ENCODE measurements at places on chromosomes 2 and 18.

DNA sequence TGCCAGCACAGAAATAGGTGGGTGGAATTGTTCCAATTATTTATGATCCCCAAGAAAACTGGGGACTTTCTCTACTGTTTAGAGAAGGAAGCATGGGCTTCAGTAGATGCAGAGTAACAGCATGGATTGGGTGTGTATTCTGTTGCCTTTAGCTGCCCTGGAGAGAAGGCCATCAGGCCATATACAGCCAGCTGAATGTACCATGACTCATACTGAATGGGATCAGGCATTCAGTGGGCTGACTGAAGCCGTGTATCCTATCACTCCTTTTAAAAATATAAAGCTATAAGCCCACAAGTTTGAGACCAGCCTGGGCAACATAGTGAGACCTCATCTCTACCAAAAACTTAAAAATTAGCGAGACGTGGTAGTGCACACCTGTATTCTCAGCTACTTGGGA lies 16.7 kb upstream of the PLEKHM3 start:
- DNase-seq = no peak

DNA sequence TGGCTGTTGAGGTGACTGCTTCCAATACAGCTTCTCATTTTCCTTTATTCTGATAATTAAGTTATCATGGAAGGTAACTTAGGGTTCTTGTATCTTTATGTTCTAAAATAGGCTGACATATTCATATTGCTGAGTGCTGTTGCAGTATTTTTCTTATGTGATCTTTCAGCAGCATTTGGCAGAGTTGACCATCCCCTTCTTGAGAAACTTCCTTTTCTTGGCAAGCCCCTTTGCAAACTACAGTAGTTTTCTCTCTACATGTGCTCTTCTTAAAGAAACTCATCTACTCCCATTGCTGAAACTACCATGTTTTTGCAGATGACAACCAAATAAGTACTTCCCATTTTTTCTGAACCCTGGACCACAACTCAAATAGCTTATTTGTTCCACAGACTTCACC lies 476.5 kb upstream of the TRIB2 start:
- no peak for DNase-seq

DNA sequence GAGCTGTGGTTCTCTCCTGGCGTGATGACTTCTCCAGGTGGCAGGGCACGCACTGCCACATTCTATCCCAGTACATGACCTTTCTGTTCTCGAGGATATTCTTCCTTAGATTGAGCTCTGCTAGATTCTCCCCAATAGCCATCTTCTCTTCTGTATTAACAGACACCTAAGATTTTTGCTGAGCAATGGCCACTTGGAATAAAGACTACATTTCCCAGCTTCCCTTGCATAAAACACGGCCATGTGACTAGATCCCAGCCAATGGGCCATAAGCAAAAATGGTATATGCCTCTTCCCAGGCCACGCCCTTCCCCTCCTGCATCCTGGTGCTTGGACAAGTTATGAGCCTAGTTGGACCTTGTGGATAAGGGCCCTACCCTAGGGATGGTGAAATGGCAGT lies 82.1 kb downstream of the EIF2AK3 start:
- DNase-seq = no peak

- no peak for DNase-seq
Observed at GRCh38 chr2:8636721-8637636, 44.9 kb upstream of the ID2 start.

- DNase-seq = peak; percentile 60
Observed at GRCh38 chr2:84856787-84857186, 24.1 kb downstream of the TRABD2A start.

- no peak for DNase-seq
Observed at GRCh38 chr18:37332219-37332618, 233.4 kb downstream of the CELF4 start.

DNA sequence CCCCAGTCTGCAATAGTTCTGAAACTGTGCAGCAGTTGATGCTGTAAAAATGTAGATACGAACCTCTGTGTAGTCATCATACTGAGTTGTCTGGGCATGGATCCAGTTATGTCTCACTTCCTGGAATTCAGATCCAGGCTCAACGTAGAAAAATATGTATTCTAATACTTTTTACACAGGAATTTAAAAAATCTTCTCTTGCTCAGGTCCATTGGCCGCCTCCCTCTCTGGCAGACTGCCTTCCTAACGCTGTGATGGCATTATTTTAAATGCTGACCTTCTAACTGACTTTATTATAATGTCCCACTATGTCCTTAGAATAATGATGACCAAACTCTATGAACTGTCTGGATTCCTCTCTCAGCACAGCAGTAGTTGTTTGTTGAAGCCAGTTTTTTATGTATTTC lies 119.6 kb downstream of the FEZ2 start:
- no peak for DNase-seq

GRCh38 chr2:233938676-233939370 lies 21.6 kb downstream of the TRPM8 start:
- DNase-seq = peak; percentile 12

GRCh38 chr2:132668189-132668823 lies 1.7 kb downstream of the LYPD1 start:
- no peak for DNase-seq

DNA sequence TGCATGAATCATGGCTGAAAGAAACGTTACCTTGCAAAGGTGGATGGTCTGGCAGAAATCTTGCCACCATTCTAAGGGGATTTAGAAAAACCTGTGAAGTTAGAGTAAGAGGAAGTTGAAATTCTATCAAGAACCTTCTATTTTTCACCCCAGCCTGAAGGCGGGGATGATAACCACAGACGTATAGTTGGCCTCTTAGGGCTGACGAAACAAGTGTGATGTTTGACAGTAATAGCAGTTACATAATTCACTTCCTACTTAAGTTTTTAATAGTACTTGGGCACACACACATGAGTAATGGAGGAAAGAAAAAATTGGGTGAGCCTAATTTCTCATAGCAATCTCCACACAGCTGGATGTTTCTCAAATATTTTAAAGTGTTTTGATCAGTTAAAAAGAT lies 336.6 kb upstream of the SALL3 start:
- DNase-seq = no peak

GRCh38 chr2:69212238-69213028 lies 174.6 kb downstream of the GFPT1 start:
- no peak for DNase-seq

DNA sequence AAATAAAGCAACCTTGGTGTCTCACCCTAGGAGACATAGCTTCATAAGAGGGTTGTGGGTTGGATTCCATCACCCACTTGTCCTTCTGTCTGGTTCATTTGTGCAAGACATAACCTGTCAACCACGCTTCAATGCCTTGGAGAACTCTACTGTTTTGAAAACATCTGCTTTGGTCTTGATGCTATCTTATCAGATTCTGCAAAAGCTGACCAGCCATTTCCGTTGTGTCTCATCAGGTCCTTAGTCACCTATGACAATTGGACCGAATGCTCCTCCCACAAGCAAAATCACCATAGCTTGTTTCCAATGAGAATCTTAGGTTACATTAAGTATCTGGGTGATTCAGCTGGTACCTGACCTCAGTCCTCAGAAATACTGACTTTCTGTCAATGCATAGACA lies 35.4 kb downstream of the STAT4 start:
- peak; percentile 59 for DNase-seq

DNA sequence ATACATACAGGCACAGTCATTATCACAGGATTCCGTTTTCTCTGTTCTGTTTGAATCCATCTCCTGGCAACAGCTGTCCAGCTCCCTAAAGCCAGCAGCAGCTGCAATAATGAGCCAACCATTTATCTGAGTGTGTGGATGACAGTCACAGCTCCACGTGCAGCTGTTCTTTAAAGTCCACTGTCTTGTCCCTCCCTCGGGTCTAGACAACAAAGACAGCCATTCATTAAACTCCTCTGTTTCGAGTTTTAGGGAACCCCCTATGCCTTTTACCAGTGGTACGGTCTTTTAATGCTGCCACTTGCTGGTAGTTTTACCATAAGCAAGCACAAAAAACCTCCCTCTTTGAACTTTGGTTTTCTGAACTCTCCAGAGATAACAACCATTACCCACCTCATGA lies 16.0 kb upstream of the MSGN1 start:
- no peak for DNase-seq

- DNase-seq = no peak
Observed at GRCh38 chr2:54586062-54586461, 129.9 kb downstream of the SPTBN1 start.

Measured in CD4-positive, alpha-beta T cell treated with Interleukin-6 for 4 hours (primary cell).